CD14-positive monocyte (primary cell): ENCODE measurements at places on chromosomes 2 and 18.

- no peak overlapping the region for H3K27ac ChIP-seq
- H3K27me3 ChIP-seq = no peaks in the 10 kb centered on the region
- DNase-seq = no peak
- no peak overlapping the region for H3K4me3 ChIP-seq
Observed at GRCh38 chr2:150676747-150677383, 189.4 kb upstream of the RND3 start.

- H3K36me3 ChIP-seq = no peaks in the 10 kb centered on the region
- no peaks in the 10 kb centered on the region for H3K4me1 ChIP-seq
- H3K27ac ChIP-seq = no peak overlapping the region
- no peak overlapping the region for H3K4me3 ChIP-seq
- no peak for DNase-seq
- no peaks in the 10 kb centered on the region for H3K27me3 ChIP-seq
Observed at GRCh38 chr18:6561420-6561861, 146.7 kb upstream of the L3MBTL4 start.

DNA sequence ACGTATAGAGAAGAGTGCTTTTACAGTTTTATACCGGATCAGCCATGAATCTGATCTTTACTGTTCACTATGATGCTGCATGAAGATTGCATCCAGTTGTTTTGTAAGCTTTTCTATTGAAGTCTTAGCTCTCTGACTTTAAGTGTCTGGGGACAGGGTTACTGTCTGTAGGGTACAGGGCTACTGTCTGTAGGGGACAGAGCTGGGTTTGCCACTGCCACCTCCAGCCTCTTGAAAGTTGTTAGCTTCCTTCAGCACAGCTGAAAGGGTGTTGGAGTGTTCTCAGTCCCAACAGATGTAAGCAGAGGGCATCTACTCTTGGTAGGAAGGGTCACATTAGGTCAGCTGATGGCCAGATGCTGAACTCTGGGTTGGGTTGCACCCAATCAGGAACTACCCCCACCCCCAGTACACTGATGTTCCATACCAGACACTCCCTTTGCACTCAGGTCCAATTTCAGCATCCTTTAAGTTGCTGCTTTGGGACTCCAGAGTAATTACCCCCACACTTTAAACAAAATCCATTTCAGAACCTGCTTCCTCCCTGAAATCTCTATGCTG, 58.0 kb downstream of the MYL12B start:
- H3K4me3 ChIP-seq = no peak overlapping the region
- peaks cover 18% of the 10 kb centered on the region for H3K4me1 ChIP-seq
- no peaks in the 10 kb centered on the region for H3K36me3 ChIP-seq
- H3K27ac ChIP-seq = no peak overlapping the region
- H3K27me3 ChIP-seq = no peaks in the 10 kb centered on the region

DNA sequence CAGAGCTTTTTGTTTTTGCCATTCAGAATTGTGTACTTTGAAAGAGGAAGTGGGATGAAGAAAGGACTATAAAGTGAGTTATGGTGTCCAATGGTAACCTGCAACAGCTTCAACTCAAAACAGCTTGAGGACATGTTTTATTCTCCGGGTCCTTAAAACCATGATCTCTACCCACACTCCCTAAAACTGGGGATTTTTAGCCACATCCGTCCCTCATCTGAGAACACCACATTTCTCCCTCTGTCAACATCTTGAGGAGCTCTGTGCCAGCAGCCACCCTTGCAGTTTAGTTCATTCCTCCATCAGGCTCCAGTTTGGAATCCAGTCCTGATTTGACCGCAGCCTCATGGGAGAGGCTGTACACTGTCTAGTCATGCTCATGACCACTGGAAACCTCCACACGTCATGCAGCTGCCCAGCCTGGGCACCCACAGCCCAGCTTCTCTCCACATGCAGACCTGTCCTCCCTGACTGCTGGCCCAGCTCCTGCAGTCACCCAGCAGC, 62.6 kb downstream of the C18orf63 start:
- H3K4me1 ChIP-seq = peaks cover 11% of the 10 kb centered on the region
- no peak overlapping the region for H3K27ac ChIP-seq
- peak; percentile 7 for DNase-seq
- H3K36me3 ChIP-seq = no peaks in the 10 kb centered on the region

GRCh38 chr2:237670641-237671040, 43.3 kb downstream of the LRRFIP1 start:
- no peak overlapping the region for H3K4me3 ChIP-seq
- peaks cover 35% of the 10 kb centered on the region for H3K4me1 ChIP-seq
- H3K27me3 ChIP-seq = no peaks in the 10 kb centered on the region
- H3K36me3 ChIP-seq = no peaks in the 10 kb centered on the region

- H3K27ac ChIP-seq = no peak overlapping the region
- no peaks in the 10 kb centered on the region for H3K27me3 ChIP-seq
- H3K36me3 ChIP-seq = no peaks in the 10 kb centered on the region
- no peak for DNase-seq
- no peak overlapping the region for H3K4me3 ChIP-seq
Observed at GRCh38 chr18:58796220-58796619, 68.5 kb upstream of the ZNF532 start.

GRCh38 chr2:127877626-127878025, 8.1 kb downstream of the AMMECR1L start:
- no peaks in the 10 kb centered on the region for H3K27me3 ChIP-seq
- no peak overlapping the region for H3K4me3 ChIP-seq
- no peaks in the 10 kb centered on the region for H3K4me1 ChIP-seq
- no peak overlapping the region for H3K27ac ChIP-seq

DNA sequence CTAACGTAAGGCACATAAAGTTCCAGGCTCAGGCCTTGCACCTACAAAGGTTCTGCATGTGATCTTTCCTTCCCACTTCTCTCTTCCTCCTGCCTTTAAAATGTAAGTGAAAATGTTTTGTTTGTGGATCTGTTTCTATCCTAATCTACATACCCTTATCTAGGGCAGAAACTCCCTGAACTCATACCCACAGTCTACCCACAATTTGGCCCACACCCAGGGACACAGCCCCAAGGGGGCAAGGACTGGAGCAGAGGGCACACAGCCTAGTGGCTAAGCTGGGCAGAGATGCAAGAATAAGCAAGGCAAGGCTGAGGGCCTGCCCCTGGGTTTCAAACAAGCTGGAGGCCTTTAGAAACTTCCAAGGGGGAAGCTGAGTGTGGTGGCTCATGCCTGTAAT, 71.0 kb downstream of the HS1BP3 start:
- H3K36me3 ChIP-seq = no peaks in the 10 kb centered on the region
- DNase-seq = no peak
- H3K4me1 ChIP-seq = peaks cover 10% of the 10 kb centered on the region
- H3K27me3 ChIP-seq = no peaks in the 10 kb centered on the region

DNA sequence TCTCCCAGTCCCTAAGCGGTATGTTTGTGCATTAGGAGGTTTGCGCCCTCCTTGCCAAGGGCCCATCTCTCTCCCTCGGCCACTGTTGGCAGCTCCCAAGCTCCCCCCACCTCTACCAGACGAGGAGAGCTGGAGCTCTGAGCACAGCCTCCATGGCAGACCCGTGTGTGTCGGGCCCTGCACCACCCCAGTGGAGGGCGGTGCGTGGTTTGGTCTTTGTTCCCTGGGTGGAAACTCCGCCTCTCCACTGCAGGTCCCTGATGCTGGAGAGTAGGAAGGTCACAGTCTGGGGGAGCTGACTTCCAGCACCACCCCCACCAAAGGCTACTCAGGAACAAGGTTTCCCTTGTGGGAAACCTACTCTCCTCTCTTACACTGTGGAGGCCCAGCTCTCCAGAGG, 162.6 kb upstream of the FHL2 start:
- no peak for DNase-seq
- H3K4me1 ChIP-seq = no peaks in the 10 kb centered on the region
- H3K4me3 ChIP-seq = no peak overlapping the region
- H3K36me3 ChIP-seq = no peaks in the 10 kb centered on the region
- peaks cover 4% of the 10 kb centered on the region for H3K27me3 ChIP-seq

DNA sequence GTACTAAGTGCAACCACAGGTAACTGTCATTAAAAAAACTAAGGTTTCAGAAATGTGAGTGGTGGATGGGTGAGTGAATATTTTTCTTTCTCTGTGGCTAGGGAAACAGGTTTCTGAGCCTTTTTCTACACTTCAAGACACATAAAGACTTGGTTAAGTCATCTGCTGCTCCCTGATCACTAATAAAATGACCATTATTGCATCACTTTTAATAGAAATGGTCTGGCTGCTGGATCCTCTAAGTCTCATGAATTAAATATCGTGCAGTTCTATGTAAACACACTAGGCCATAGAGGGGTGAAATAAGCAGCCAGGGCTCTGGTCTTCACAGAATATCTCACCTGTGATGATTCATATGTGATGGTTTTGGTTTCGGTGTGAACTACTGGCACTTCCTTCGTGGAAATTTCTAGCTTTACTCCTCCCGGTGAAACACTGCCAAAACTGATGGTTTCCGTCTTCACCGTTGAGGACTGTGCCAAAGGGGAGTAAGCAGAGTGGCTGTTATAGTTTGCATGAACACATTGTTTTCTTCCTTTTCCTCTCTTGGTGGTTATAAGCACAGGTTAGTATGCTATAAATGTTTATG, 100.4 kb upstream of the ZBTB14 start:
- no peaks in the 10 kb centered on the region for H3K4me1 ChIP-seq
- peaks cover 36% of the 10 kb centered on the region for H3K36me3 ChIP-seq
- no peak overlapping the region for H3K4me3 ChIP-seq
- DNase-seq = no peak
- H3K27ac ChIP-seq = no peak overlapping the region
- H3K27me3 ChIP-seq = no peaks in the 10 kb centered on the region

- no peaks in the 10 kb centered on the region for H3K27me3 ChIP-seq
- H3K4me3 ChIP-seq = no peak overlapping the region
- no peak overlapping the region for H3K27ac ChIP-seq
Observed at GRCh38 chr18:47619771-47620448, 310.5 kb downstream of the SMAD2 start.

DNA sequence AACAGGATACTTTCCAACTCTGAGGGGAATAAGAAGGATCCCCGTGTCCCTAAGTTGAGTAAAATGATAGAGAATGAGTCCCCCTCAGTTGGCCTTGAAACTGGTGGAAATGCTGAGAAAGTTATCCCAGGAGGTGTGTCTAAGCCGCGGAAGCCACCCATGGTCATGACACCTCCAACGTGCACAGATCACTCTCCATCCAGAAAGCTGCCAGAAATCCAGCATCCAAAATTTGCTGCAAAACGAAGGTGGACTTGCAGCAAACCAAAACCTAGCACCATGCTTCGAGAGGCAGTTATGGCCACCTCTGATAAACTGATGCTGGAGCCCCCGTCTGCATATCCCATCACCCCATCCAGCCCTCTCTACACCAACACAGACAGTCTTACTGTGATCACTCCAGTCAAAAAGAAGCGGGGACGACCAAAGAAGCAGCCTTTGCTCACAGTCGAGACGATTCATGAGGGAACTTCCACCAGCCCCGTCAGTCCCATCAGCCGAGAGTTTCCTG, 270.1 kb downstream of the SETBP1 start:
- DNase-seq = no peak
- no peaks in the 10 kb centered on the region for H3K36me3 ChIP-seq
- H3K4me1 ChIP-seq = no peaks in the 10 kb centered on the region
- H3K27me3 ChIP-seq = no peaks in the 10 kb centered on the region

DNA sequence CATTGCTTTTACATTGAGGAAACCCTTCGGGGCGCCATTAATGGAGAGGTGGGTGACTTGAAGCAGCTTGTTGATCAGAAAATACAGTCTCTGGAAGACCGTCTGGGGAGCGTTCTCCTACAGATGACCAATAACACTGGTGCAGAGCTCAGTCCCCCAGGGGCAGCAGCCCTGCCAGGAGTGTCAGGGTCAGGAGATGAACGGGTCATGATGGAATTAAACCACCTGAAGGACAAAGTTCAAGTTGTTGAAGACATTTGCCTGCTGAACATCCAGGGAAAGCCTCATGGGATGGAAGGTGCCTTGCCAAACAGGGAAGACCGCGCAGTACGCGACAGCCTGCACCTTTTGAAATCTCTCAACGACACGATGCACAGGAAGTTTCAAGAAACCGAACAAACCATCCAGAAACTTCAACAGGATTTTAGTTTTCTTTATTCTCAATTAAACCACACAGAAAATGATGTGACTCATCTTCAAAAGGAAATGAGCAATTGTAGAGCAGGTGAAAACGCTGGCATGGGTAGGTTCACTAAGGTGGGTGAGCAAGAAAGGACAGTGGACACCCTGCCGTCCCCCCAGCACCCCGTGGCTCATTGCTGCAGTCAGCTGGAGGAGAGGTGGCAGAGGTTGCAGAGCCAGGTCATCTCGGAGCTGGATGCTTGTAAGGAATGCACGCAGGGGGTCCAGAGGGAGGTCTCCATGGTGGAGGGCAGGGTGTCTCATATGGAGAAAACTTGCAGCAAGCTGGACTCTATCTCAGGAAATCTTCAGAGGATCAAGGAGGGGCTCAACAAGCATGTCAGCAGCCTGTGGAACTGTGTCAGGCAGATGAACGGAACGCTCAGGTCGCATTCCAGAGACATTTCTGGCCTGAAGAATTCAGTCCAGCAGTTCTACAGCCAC, 45.0 kb downstream of the EMILIN2 start:
- peaks cover 95% of the 10 kb centered on the region for H3K36me3 ChIP-seq
- no peak overlapping the region for H3K27ac ChIP-seq
- H3K4me1 ChIP-seq = peaks cover 10% of the 10 kb centered on the region

DNA sequence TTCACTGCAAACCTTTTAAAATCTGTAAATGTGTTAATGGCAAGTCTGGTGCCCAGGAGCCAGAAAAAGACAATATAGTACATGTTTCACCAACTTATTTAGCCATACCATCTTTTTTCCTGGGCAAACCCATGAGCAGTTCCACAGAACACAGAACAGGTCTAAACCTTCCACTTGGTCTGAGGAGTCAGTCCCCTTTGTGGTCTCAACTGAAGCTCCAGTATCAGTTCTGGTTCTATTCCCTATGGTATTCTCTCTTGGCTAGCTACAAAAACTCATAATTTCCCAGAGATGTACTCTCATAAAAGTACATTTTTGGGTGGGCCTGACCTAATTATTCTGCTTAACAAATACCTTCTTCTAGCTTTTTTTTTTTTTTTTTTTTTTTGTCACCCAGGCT, 31.2 kb downstream of the STK17B start:
- H3K4me1 ChIP-seq = peaks cover 19% of the 10 kb centered on the region
- no peak for DNase-seq
- H3K27me3 ChIP-seq = no peaks in the 10 kb centered on the region
- no peak overlapping the region for H3K4me3 ChIP-seq
- H3K27ac ChIP-seq = peak overlapping the region; percentile 28
- peaks cover 94% of the 10 kb centered on the region for H3K36me3 ChIP-seq

- H3K27ac ChIP-seq = no peak overlapping the region
- DNase-seq = no peak
- no peaks in the 10 kb centered on the region for H3K27me3 ChIP-seq
- no peak overlapping the region for H3K4me3 ChIP-seq
- H3K36me3 ChIP-seq = peaks cover 56% of the 10 kb centered on the region
Observed at GRCh38 chr2:86053166-86053565, 52.5 kb downstream of the POLR1A start.

- no peak for DNase-seq
- H3K4me1 ChIP-seq = peaks cover 18% of the 10 kb centered on the region
- peak overlapping the region; percentile 71 for H3K27ac ChIP-seq
- peaks cover 8% of the 10 kb centered on the region for H3K36me3 ChIP-seq
- no peak overlapping the region for H3K4me3 ChIP-seq
- no peaks in the 10 kb centered on the region for H3K27me3 ChIP-seq
Observed at GRCh38 chr2:224910574-224910925, 131.7 kb downstream of the DOCK10 start.
